ENCODE measurements at places on chromosomes 5 and 9.

- no peak for DNase-seq
These were observed 1.2 kb upstream of the ZNF510 start for GRCh38 chr9:96779089-96779488.

DNA sequence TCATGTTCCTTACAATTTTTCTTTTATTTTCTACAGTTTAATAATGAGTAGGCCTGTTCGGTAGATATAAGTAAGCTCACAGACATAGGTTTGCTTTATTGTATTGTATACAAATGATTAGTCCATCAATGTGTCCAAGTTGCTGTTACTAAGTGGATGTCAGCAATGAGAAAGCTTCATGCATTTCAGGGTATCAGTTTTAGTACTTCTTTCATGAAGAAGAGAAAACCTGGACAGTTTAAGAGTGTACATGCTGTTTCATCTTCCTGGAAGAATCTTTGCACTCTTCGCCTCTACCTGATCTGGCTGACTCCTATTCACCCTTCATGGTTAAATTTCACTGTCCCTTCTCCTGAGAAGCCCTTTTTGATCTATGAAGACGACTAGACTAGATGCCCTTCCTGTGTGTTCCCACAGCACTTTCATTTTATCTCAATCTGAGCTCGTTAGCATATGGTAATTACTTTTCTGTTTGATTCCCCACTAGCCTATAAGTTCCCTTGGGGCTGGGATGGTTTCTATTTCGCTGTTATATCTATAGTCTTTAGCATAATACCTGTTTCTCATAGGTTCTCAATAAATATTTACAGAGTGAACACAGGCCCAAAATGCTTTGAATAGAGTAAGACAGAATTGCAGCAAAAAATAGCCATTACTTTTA is 70.7 kb downstream of the CETN3 start:
- DNase-seq, result no peak

DNA sequence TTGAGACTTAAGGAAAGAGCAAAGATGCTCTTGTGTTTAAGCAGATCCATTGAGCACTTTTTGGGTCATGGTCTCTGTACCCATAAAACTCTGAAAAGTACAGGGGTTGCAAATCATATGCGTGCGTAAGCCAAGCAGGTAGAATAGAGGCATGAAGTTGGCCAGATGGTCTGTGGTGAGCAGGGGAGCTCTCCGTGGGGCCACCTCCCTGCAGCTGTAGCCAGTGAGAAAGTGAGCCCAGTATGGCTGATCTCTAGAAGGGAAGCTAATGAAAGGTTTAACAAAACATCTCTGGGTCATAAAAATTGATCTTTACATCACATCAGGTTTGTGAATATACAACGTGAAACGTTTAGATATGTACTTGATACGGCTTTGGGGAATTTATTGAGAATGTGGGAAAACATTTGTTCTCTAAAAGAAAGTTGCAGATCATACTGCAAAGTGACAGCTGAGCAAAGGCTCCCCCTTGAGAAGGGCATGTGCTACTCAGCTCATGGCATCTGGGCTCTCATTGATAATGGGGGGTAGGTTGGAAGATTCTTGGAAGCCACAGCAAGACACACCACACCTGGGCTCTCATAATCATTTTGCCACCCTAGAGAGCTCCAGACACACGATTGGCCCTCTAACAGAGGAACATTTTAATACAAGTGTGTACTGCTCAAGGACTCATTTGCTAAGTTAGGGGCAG is 30.6 kb downstream of the SH3GL2 start:
- DNase-seq, result no peak

DNA sequence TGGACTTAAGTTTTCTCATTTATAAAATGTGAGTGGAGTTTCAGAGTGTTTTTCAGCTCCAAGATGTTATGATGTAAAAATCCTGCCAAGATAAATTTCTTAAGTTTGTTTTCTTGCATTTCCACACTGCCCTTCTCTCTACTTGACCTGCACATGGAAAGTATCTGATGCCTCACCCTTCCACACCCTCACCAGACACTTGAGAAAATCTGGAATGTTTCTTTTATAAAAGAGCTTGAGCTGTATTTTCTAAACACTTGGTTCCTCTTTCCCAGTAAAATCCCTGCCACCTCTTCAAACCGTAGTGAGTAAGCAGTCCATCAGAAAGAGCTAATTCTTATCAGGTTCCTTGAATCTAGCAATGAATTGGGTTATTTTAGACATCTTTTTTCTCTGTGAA is 42.9 kb downstream of the FOXD1 start:
- DNase-seq, result no peak

DNA sequence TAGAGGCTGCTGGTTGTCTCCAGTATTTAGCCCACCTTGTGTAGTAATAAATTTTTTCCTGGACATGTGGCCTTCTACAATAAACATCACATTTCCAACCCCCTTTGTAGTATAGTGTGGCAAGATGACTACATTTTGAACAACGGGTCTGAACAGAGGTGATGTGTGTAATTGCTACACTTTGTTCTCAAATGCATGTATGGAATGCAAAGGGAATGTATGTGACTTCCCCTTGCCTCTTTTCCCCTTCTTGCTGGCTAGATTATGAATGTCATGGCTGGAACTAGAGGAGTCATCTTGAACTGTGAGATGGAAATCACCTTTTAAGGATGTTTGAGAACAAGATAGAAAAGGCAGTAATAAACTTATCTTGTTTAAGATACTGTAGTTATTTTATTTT is 54.5 kb downstream of the PRR16 start:
- no peak for DNase-seq

GRCh38 chr5:88688156-88688983 is 194.6 kb downstream of the MEF2C start:
- DNase-seq, result no peak

- DNase-seq, result no peak
These were observed 200.9 kb upstream of the RIOK2 start for GRCh38 chr5:97383996-97384395.

DNA sequence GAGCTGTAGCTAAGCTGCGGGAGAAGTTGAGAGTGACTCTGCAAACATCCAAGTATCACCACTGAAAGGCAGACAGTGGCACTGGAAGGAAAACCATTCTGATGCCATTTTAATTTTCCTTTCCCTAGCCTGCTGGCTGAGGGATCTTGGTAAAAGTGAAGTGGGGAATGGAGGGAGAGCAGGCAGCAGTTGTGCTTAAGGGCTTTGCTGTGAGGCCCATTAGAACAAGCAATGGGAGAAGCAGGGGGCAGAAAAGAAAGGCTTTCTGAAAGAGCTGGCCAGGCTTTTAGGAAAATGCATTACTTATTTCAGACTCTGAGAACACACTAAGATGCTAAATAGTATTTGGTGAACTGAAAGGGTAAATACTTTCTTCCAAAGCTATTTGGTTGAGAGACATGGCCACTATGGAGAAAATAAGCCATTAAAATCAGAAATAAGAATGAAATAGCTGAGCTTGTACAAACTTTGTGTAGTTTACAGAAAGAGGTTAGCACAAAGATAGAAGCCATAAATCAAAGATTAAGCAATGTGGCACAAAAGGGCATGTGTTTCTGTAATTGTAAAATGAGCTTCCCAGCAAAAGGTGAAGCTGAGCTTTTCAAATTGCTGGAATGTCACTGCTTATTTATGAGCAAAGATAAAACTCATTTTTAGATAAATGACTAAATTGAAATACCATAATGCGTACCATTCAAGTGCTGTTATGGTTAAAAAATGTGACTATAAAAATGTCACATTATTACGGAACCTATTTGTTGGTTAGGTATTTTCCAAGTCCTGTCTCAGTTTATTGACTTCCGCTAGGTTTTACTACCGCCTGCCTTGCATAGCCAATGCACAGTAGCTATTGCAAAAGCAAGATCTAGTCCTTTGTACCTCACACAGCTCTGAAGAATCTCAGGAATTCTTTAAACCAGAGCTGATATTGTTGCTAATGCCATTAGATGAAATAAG is 20.8 kb downstream of the SNCAIP start:
- DNase-seq, result no peak
